ENCODE measurements at places on chromosomes 7 and 10. TPM values are rescaled to one million over a fixed set of nuclear protein-coding genes. Genes with fewer than 3 reads are reported as not detected.

LHFPL3 gene
- total RNA-seq, result not detected

DMTF1 gene
- total RNA-seq, result 169 TPM

TAS2R4 gene
- 4.7 TPM for total RNA-seq

TEX47 gene
- not detected for total RNA-seq

FGFR2 gene
- total RNA-seq, result 120 TPM

ARHGEF35 gene
- 7.7 TPM for total RNA-seq

ARMC3 gene
- total RNA-seq, result 5.5 TPM

GNAT3 gene
- total RNA-seq, result not detected

TMEM270 gene
- not detected for total RNA-seq

C7orf25 gene
- total RNA-seq, result 10.3 TPM

IKZF5 gene
- 10.5 TPM for total RNA-seq

UPK3B gene
- 1.6 TPM for total RNA-seq

ASB13 gene
- total RNA-seq, result 12.8 TPM

HPSE2 gene
- total RNA-seq, result 4.0 TPM

ACBD5 gene
- 26.4 TPM for total RNA-seq

VWDE gene
- total RNA-seq, result 3.1 TPM

SLC13A1 gene
- total RNA-seq, result 10.6 TPM

TAS2R3 gene
- 7.1 TPM for total RNA-seq

PLEKHS1 gene
- total RNA-seq, result 0.18 TPM

Measured in metanephros (tissue), 2 donors.